AG09319 (cell line): ENCODE measurements at places on chromosomes 3 and 15.

DNA sequence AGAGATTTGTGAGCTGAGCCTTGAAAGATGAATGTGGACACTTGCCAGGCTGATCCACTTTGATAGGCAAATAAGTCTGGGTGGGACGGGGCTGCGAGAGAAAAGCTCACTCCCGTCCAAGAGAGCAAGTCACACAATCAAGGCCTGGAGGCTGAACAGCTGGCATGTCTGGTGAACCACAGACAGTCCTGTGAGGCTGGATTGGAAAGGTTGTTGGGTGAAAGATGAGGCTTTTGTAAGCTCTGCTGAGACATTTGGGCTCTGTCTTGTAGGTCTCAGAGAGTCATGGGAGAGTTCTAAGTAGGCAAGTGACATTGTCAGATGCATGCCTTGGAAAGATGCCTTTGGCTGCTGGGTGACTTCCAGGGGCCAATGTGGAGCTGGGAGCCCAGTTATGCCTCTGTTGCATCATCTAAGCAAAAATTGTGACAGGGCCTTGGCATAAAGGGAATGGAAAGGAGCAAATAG, 38.5 kb downstream of the RPLP1 start:
- no peak for DNase-seq

DNA sequence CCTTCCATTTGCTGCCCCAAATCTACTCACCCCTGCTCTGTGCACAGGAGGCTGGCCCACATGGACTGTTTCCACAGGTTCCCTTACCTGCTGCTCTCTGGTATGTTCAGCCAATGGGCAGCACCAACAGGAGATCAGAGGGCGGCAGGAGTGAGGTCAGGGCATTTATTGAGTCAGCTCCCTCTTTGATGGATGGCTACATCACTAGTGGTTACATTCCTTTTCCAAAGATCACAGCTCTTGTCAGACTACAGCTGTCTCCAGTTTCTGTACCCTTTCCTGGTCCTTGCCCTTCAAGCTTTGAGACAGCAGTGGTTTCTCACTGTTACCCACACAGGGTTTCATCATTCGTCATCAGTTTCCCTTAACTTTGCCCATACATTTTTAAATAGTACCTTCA, 325.1 kb downstream of the SUCLG2 start:
- no peak for DNase-seq

GRCh38 chr15:67879440-67880129, 39.7 kb upstream of the RNU6-1 start:
- no peak for DNase-seq

DNA sequence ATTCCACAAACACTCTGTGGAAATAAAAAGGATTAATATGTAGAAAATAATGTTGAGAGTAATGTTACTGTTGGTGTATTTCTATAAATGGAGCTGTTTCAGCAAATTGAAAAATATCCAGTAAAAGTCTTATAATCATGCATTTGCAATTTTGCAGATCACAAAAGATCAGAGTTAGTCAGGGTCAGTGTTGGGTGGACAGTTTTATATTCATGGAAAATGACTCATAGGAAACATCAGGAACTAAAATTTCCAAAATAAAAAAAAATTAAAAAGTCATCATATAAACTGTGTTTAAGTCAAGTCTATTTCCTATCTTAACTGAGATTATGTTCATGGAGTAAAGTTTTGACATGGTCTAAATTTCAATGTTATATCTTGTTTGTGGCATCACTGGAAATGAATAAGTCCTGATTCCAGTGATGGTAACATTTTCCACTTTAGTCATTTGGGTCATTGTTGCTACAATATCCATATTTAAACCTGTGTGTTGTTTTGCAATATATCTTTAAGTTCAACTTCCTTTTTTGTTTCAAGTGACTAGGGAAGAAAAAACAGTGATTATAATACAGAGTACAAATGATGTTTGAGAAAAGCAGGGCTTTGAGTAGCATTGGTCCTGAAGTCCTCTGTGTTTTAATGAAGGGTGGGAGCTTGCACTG, 37.8 kb downstream of the MITF start:
- no peak for DNase-seq

DNA sequence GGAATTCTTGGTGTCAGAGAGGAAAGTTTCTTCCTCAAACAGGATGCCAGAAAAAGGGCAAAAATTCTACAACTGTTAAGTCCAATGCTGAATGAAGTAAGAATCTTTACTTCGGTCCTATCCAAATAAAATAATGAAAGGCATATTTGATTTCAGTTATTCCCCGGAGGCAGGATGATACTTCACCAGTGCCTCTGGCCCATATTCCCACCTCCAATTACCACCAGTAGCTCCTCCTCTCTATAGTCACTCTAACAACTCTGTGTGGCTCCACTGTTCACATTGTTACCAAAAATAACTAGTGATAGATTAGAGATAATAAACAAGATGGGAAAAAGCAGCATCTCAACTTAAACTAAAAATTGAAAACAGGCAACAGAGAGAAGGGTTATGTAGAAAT, 20.7 kb downstream of the MAP1A start:
- no peak for DNase-seq

- no peak for DNase-seq
These were observed 80.2 kb downstream of the SHQ1 start for GRCh38 chr3:72768006-72768441.

- DNase-seq: no peak
These were observed 11.5 kb upstream of the TMF1 start for GRCh38 chr3:69063636-69064035.

GRCh38 chr15:70351391-70351790, 253.7 kb upstream of the TLE3 start:
- DNase-seq: no peak

DNA sequence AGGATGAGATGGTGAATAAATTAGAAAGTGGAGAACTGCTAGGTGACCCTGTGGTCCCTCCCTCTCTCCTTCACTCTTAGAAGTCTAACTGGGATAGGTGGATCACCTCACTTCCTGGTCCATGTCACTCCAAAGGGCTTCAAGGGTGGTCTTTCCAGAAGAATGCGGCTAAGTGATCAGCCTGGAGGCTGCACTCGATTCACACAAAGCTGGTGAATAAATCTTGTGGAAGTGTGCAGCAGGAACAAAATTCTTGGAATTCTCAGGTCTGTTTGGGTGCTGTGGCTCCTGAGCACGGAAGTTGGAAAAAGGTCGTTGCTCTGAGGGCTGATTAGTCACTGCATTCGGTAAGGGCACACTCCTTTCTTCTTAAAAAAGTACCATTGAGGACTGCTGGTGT, 46.3 kb downstream of the GASK1A start:
- DNase-seq: no peak

GRCh38 chr3:73484656-73485248, 140.0 kb downstream of the PDZRN3 start:
- DNase-seq: no peak

GRCh38 chr3:194087995-194088855, 47.7 kb upstream of the HES1 start:
- DNase-seq: no peak

DNA sequence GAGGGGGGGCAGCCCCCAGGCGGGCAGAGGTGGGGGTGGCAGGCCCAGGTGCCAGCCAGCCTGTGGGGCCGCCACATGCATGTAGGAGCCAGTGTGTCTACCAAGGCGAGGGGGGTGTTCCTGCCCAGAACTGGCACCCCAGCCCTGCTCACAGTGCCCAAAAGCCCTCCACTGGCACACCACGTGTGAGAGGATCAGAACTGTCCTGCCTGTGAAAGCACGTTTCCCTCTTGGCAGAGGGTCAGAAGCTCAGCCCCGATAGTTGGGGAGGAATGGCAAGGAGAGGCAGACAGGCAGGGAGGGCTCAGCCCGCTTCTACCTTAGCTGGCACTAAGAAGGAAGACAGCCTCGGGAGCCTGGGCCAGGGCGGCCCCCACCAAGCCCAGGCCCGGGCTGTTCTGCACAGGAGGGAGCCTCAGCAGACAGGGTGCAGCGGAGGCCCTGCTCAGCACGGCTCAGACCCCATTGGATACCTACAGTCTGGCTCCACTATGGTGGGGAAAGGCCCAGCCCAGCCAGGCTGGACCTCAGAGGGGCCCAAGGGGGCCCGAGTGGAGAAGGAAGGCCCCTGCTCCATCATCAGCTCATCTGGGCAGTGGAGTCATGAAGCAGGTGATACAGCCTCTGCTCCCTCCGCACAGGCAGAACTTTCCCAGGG, 84.8 kb upstream of the LINGO1 start:
- DNase-seq: no peak

DNA sequence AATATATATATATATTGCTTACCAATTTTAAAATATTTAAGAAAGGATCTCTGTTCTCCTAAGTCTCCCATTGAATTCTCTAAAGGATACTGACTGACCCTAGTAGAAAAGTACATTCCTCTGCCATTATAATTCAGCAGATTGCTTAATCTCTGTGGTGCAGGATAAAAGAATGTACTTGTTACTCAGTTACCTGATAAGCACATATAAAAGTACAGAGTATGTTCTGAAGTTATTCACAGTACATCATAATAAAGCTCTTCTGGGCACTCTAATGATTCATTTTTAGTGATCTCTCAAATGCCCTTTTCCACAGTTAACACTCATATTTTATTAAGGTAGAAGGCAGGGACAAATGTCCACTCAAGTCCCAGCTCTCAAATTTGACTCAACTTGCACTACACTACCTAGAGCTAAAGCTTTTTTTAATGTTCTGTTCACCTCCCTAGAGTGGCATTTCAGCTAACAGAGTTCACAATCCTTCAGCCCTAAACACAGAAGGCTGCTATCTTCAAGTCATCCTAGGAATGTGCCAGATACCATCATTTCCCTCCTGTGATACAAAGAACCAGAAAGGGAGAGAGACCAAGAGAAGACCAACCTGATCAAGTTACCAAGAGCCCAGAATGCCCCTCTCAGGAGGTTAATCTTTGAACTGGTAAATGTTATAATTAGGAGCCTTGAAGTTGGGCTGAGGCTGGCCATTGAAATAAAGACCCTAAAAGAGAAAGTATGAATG, 53.3 kb downstream of the MEIS2 start:
- DNase-seq: no peak

- DNase-seq: no peak
These were observed 19.5 kb downstream of the SENP2 start for GRCh38 chr3:185605566-185605965.

DNA sequence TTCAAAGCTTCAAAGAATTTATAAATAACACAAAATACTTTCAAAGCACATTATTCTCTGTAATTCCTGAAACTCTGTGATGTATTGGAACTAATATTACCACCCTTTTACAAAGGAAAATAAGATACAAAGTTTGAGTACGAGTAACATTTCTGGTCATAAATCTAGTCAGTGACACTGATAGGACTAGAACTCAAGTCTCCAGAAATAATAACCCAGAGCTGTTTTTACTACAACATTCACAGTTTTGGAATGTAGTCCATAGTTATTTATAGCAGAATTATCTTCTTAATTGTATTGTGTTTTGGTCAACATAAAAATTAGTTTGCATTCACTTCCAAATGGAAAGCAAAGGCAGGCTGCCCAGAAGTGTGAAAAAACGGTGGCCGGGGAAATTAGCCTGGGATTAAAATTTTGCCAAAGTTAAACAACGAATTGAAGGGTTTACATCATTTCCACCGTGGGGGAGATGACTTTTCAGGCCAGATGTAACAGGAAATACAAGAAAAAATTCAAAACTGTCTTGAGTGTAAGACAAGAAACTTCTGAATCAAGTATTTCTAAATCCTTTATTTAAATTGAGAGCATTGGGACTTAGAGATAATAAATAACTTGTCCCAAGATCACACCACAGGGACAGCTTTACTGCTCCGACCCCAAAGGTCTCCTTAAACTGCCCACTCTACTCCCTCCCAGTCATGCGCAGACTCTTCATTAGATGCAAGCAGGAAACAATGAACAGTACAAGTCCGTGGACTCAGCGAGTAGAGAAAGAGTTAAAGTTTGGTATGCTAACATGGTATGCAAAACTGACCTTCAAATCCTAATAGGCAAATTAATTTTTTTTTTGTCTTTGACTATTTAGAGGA, 74.3 kb upstream of the VGLL4 start:
- DNase-seq: no peak

GRCh38 chr3:116899253-116899652, 189.7 kb downstream of the TUSC7 start:
- DNase-seq: no peak

GRCh38 chr3:134496471-134497071, 10.7 kb downstream of the CEP63 start:
- no peak for DNase-seq

DNA sequence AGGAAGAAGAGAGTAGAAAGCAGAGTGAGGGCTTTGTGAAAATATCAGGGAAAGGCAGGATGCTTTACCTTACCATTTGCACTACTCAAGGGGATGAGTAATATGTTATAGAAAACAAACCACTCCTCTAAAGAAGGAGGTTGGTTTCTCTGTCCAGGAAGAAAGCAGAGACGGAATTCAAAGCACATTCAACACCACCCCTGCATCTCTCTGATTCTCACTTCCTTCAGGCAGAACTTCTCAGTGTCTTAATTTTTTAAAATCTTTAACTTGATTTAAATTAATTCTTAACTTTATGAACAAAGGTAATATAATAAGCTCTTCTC, 82.4 kb downstream of the NR2F2 start:
- no peak for DNase-seq

GRCh38 chr3:79761441-79761840, 6.4 kb downstream of the ROBO1 start:
- no peak for DNase-seq

DNA sequence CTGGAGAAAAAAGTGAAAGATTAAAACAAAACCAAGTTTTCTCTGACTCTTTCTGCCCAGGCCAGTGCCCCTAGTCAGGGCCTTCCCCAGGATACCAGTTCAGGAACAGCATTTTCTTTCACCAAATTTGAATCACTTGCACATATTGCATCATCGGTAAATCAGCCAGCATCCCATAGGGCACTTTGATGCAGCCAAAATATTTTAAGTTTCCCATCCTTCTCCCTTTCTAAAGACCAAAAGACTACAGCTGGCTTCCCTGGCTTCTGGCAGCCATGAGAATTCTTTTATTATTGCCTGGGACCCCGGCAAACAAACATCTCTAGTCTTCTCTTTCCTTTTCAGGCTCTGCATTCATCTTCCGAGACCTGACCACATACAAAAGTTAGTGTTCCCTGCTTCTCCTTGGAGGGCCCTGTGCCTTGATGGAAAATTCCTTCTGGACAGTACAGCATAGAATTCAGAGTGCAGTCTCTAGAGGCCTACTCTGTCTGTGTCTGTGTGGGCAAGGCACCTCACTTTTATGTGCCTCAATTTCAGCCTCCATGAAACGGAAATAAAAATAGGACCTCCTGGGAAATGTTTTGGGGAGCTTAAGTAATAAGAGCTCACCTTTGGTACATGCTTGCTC, 348.0 kb downstream of the VPS13C start:
- DNase-seq: no peak

GRCh38 chr3:152089528-152089927, 179.2 kb upstream of the MBNL1 start:
- DNase-seq: no peak
